Activated CD4-positive, alpha-beta T cell treated with anti-CD3 and anti-CD28 coated beads, Interleukin-2, amount 10 ng/mL, durations not matched to agents 24 days and 14 days (primary cell): ENCODE measurements at places on chromosomes 3 and 15. TPM values are rescaled to one million over a fixed set of nuclear protein-coding genes. Genes with fewer than 3 reads are reported as not detected.

DNA sequence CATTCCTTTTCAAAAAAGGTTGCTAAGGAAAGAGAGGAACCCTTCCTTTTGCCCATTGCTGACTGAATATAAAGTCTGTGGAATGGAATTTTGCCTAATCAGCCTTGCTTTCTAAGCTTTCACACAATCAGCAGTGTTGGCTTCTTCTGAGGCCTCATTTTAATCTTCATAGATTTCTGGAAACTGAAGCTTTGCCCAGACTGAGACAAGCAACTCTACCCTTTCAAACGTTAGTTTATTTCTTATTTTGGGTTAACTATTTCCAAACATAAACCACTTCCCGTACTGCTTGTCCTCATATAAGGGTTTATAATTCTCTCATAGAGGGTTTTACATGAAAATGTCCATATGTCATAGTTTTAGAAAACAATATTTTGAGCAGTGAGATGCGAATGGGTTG lies 82.9 kb downstream of the NR1D2 start:
- H3K4me1 ChIP-seq = no peaks in the 10 kb centered on the region
- no peak for DNase-seq
- H3K27ac ChIP-seq = no peak overlapping the region
- H3K36me3 ChIP-seq = no peaks in the 10 kb centered on the region
- peaks cover 8% of the 10 kb centered on the region for H3K27me3 ChIP-seq

GRCh38 chr3:10173095-10173925 lies 8.6 kb downstream of the IRAK2 start:
- no peak overlapping the region for H3K4me3 ChIP-seq
- peaks cover 22% of the 10 kb centered on the region for H3K4me1 ChIP-seq
- H3K27me3 ChIP-seq = no peaks in the 10 kb centered on the region
- H3K36me3 ChIP-seq = peaks cover 40% of the 10 kb centered on the region
- peak overlapping the region; percentile 87 for H3K27ac ChIP-seq

GRCh38 chr15:101558221-101558941 lies 68.9 kb upstream of the PCSK6 start:
- H3K36me3 ChIP-seq = no peaks in the 10 kb centered on the region
- H3K27ac ChIP-seq = no peak overlapping the region
- no peaks in the 10 kb centered on the region for H3K4me1 ChIP-seq
- no peak for DNase-seq
- H3K4me3 ChIP-seq = no peak overlapping the region

DNA sequence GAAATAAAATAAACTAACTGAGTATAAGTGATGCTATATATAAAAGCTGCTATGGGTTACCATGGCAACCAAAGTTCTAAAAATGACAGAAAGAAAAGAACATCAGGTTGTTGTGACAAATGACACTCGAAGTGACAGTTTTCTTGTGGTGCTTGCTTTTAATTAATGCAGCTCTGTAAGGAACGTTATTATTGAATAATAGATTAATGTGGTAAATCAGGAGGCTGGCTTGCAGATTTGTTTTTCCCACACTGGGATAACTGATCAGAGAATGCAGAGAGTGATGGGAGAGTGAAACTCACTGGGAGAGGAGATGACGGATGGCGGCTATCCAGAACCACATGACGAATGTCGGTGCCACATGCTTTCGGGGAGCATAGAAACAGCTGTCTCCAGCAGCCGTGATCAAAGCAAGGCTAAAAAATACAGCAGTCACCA lies 207.0 kb upstream of the ATP10A start:
- DNase-seq = no peak
- no peak overlapping the region for H3K27ac ChIP-seq
- peaks cover 12% of the 10 kb centered on the region for H3K27me3 ChIP-seq
- H3K4me1 ChIP-seq = peaks cover 4% of the 10 kb centered on the region

DNA sequence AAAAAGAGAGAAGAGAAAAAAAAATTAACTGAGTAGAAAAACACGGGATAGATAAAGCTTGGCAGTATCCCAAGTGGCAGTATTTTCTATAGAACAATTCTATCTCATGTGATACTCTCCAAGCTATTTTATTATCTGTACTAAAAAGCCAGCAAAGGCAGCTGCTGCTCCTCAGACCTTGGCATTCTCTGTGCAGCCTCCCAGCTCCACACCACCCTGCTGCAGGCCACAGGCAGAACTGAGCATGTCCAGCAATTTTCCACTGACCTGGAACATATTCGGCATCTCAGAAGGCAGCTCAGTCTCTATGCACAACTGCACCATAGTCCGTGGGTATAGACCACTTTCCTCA lies 1161.4 kb downstream of the IGSF11 start:
- no peak overlapping the region for H3K4me3 ChIP-seq
- no peak for DNase-seq
- H3K27me3 ChIP-seq = no peaks in the 10 kb centered on the region
- no peaks in the 10 kb centered on the region for H3K36me3 ChIP-seq
- H3K27ac ChIP-seq = no peak overlapping the region

TMOD2 gene
- total RNA-seq = 4.0 and 4.6 TPM in 2 replicates

MYH15 gene
- 0.12 TPM in 1 of 2 replicates, not detected in the other for total RNA-seq

PLA2G4D gene
- not detected in 2 replicates for total RNA-seq

DNA sequence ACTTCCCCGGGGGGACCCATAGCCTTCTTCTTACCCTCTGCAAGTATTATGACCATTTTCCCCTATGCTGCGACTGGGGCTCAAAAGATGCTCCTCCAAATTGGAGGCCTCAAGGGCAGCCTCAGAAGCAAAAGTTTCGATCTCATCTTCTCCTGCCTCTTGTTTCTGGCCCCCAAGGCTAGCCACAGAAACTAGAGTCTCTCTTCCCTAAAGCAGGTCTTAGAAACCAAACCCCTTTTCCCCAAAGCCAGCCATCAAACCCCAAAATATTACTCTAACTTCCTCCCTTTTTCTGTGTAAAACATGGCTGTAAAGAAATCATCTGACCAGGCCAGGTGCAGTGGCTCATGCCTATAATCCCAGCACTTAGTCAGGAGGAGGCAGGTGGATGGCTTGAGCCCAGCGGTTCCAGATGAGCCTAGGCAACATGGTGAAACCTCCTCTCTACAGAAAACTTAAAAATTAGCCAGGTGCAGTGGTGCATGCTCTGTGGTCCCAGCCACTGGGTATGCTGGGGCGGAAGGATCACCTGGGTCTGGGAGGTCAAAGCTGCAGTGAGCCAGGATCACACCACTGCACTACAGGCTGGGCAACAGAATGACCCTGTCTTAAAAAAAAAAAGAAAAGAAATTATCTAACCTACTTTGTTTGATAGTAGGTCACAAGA lies 36.7 kb upstream of the MFGE8 start:
- H3K27me3 ChIP-seq = peaks cover 6% of the 10 kb centered on the region
- DNase-seq = no peak
- no peaks in the 10 kb centered on the region for H3K4me1 ChIP-seq
- no peak overlapping the region for H3K27ac ChIP-seq
- no peaks in the 10 kb centered on the region for H3K36me3 ChIP-seq

GRCh38 chr3:177108648-177109047 lies 88.6 kb downstream of the TBL1XR1 start:
- H3K27ac ChIP-seq = no peak overlapping the region
- H3K4me3 ChIP-seq = no peak overlapping the region
- peaks cover 40% of the 10 kb centered on the region for H3K4me1 ChIP-seq
- no peak for DNase-seq
- H3K27me3 ChIP-seq = no peaks in the 10 kb centered on the region
